ENCODE measurements at places on chromosomes 6 and 20.

- DNase-seq, result no peak
Observed at GRCh38 chr6:165671222-165671768, 8.3 kb upstream of the PDE10A start.

DNA sequence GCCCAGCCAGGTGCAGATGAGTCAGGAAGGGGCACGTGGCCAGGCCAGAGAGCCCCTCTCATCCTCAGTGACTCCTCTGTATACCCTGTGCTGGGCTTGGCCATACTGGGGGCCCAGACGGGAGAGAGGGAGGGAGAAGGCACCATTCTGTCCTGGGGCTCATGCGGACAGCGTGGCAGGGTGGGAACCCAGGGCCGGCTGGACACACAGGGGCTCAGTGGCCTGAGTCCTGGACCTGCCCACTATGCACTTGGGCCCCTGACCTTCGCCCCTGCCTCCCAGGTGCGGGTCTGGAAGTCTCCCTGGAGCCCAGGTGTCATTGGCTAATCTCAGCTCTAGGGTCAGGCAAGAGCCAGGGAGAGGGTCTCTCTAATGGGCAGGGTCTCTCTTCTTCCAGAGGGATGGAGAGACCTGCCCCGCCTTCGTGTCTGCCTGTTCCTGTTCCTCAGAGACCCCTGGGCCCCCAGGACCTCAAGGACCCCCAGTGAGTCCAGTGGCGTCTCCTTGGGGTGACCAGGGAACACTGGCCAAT lies 27.7 kb downstream of the COL20A1 start:
- no peak for DNase-seq

GRCh38 chr20:434661-435419 lies 26.7 kb downstream of the RBCK1 start:
- no peak for DNase-seq

- DNase-seq, result no peak
Observed at GRCh38 chr6:112187736-112188135, 66.6 kb downstream of the LAMA4 start.

DNA sequence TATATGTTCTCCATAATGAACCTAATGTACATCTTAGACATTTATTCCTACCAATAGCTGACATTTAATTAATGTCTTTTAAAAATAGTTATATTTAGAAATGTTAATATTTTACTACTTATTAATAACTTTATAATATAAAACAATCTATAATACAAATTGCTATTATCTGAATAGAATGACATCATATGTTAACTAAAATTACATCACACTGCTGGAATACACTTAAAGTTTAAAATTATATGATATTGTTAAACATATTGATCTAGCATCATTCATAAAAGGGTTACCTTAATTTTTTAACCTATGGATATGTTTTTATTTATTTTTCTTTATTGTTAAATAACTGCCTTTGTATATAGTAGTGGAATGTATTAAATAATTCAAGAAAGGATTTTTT lies 660.2 kb upstream of the ADGRB3 start:
- DNase-seq, result no peak

GRCh38 chr6:83708546-83708969 lies 343 bp downstream of the SNAP91 start:
- no peak for DNase-seq

- no peak for DNase-seq
Observed at GRCh38 chr20:33163856-33164762, 3.9 kb upstream of the BPIFA2 start.

- no peak for DNase-seq
Observed at GRCh38 chr6:137043710-137044365, 927 bp downstream of the IL20RA start.

DNA sequence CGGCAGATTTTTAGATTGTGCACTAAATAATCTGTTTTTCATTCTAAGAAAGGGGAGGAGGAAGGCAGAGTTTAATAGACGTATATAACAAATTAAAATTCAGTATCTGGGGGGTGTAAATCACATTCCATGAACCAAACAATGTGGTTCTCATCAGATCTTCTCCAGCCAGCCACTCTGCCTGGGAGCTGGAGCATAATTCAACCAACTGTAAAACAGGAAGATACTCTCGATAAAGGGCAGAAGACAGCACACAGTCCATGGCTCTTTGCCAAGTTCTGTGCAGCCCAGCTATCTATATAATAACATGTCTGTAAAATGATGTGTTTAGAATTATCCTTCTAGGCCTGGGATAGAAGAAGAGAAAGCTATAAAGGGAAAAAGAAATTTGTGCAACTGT lies 289.9 kb upstream of the ZFP64 start:
- no peak for DNase-seq

- no peak for DNase-seq
Observed at GRCh38 chr20:57768519-57768918, 58.7 kb upstream of the PMEPA1 start.

DNA sequence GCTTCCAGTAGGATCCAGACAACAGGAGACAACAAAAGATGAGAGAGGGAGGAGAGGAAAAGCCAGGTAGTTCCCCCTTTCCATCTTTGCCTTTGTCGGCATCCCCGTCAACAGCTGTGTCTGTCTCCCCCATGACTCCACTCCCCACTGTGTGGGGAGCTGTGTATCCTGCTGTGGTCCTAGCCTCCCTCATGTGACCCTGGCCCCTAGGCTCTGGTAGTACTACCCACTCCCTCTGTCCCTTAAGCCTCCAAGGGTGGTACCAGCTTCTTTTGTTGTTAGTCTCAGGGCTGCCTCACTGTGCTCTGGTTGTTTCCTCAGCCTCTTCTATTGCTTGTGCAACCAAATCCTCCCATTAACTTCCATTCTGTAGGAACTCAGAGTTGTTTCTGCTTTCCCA lies 28.7 kb downstream of the ANKEF1 start:
- no peak for DNase-seq

GRCh38 chr6:148370176-148370575 lies 27.5 kb downstream of the SASH1 start:
- no peak for DNase-seq

DNA sequence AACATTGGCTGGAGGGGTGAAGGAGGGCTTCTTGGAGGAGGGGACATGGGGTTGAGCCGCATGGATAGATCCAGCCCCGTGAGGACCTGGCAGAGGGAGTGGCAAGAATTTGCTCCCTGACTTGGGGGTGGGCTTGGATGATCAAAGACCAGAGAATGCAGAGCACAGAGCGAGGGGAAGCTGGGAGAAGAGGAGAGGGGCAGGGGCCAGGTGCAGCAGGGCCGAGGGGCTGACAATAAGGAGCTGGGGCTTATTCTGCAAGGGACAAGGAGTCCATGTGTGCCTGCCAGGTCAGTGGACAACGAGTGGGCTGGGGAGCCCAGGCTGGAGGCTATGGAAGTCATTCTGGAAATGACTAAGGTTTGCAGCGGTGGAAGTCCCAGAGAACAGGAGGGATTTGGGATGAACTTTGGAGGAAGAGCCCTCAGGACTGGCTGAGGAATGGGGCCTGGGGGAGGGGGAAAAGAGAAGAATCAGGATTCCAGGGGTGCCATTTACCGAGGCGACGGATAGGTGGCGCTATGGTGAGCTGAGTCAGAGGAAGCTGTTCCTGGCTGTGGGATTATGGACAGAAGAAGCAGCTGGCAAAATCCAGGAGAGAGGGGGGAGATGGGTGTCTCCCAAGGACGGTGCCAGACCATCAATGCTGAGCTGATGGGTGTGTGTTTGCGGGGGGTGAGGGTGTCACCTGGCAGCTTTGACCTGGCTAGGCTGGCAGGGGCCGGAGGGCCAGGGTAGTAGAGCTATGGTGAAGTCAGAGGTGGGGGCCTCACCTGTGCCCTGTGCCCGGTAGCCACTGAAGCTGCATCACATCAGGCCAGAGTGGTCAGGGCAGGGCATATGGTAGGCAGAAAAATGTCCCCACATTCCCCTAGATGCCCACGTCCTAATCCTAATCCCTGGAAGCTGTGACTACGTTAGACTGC lies 7.8 kb downstream of the KCNG1 start:
- no peak for DNase-seq

DNA sequence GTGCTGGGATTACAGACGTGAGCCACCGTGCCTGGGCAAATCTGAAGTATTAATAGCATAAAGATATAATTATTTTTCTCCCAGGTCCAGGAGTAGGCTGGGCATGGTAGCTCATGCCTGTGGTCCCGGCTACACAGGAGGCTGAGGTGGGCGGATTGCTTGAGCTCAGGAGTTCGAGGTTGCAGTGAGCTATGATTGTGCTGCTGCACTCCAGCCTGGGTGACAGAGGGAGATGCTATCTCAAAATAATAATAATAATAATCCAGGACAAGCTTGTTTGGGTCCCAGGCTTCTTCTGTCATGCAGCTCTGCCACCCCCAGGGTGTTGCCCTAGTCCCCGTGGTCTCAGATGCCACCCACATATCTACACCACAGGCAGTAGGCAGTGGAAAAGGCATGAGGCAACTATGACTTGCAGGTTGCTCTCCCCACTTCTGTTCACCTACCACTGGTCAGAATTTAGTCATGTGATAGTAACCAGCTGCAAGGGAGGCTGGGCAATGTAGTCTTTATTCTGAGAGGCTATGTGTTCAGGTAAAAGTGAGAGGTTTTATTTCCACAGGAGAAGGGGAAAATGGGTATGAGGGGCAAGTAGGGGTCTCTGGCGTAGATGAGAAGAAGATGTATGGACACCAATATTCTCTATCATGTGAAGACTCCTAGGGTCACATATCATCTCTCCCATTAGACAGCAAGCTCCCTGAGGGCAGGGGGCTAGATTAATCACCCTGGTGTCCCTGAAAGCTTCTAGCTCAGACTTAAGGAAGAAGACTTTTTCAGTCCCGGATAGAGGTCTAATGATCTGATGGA lies 25.7 kb downstream of the TCF15 start:
- DNase-seq, result no peak

DNA sequence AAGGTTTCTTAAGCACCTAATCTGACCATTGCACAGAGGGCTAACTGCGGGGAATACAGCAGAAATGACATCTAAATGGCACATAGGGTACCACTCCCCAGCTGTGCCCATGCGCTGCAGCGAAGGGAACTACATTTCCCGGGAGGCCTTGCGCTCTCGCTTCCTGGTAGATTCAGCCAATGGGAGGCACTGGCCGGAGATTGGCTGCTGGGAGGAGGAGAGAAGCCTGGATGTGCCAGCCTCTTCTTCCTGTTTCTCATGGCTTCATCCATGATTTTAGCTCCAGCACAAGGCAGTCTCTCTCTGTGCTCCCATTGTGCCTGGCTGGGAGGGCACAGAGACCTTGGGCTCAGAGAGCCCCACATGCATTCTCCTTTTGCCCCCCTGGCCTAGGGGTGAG lies 101.7 kb upstream of the FOXA2 start:
- DNase-seq, result no peak

- no peak for DNase-seq
Observed at GRCh38 chr20:36468149-36469000, 72.9 kb upstream of the MYL9 start.

DNA sequence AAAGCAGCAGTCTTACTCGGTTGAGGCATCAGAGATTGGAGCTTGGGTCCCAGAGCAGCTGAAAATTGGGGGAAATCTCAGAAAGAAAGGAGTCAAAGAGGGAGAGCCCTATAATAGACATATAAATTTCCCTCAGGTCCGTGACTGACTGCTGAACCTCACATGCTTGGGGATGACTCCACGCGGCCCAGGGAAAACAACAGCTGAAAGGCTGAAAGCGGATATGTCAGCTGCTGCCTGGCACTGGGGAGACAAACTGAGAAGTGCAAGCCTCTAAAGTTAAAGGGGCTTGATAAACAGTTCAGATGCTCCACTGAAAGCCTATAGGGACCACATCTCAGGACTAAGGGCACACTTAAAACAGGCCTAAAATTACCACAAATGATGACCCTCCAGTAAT lies 255.9 kb upstream of the RIN2 start:
- no peak for DNase-seq

GRCh38 chr6:46796848-46797580 lies 3.8 kb downstream of the MEP1A start:
- DNase-seq, result no peak

- no peak for DNase-seq
Observed at GRCh38 chr6:34568341-34569201, 12.4 kb upstream of the SPDEF start.

- no peak for DNase-seq
Observed at GRCh38 chr6:161374971-161375873, 101.4 kb upstream of the AGPAT4 start.

- no peak for DNase-seq
Observed at GRCh38 chr6:11654876-11655275, 117.3 kb downstream of the TMEM170B start.

DNA sequence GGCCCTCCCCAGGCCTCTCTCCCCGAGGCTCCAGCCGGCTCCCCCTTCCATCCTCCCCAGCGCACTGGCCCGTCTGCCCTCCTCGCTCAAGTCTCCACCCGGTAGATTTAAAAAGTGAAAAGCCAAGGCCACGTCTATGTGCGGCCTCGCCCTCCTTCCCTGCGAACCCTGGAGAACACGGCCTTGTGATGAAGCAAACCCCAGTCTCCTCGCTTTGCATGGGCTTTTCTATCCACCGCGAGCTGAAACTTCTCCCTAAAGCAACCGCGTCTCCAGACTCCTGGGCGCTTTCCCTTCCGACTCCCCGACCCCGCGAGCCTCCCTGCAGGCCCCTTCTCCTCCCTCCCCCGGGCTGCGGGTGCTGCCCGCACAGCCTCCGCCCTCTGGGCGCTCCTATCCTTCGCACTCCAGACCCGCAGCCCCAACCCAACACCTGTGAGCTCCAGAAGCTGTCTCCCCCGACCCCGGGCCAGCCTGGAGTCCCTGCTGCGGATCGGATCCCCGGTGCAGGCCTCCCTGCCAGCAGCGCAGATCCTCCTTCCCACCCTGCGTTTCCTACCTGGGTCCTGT lies 265.2 kb upstream of the QKI start:
- DNase-seq, result no peak

GRCh38 chr6:3355011-3355357 lies 96.2 kb downstream of the PSMG4 start:
- no peak for DNase-seq

GRCh38 chr6:106564476-106564875 lies 64.8 kb downstream of the RTN4IP1 start:
- DNase-seq, result no peak

- DNase-seq, result no peak
Observed at GRCh38 chr6:130749402-130749801, 77.8 kb upstream of the SMLR1 start.

GRCh38 chr6:137640086-137640485 lies 145.9 kb upstream of the OLIG3 start:
- no peak for DNase-seq

DNA sequence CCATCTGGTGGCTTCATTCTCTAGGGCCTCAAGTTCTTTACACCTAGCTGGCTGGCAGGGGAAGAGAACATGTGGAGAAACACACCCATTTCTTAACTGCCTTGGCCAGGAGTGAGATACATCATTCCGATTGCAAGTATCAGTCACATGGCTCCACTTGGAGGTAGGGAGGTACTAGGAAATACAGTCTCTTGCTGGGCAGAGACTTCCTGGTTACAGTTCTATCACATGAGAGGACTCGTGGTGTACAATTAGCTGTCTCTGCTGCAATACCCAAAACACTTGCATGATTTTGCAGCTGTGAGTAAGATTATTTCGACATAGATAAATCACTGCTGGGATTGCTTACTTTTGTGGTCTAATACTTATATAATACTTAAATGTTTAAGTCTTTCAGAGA lies 51.1 kb downstream of the GTF2H5 start:
- no peak for DNase-seq

DNA sequence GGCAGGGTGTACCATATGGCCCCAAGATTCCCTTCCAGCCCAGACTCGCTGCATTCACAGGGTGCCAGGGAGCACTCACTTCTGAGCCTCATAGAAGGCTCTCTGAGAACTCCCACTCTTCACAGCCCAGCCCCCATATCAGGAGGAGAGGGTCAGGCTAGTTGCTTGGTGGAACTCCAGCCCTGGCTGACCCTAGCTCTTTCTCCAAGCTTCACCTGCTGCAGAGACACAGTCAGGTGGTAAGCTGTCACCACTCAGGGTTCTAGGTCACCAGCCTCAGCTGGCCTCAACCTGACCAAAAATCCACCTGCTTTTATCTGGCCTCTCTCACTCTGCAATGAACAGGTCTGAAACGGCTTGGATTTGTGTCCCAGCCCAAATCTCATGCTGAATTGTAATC lies 162.7 kb upstream of the MLN start:
- DNase-seq, result no peak
